ENCODE measurements at places on chromosomes 5 and 9.
A peak's percentile ranks its signal among the peaks of the same experiment; 100 is the strongest.

GRCh38 chr9:31347082-31347617 lies 1037.3 kb upstream of the ACO1 start:
- no peaks in the 10 kb centered on the region for H3K27me3 ChIP-seq
- no peak overlapping the region for H3K27ac ChIP-seq
- H3K4me3 ChIP-seq, result no peak overlapping the region
- no peaks in the 10 kb centered on the region for H3K4me1 ChIP-seq

GRCh38 chr9:123049589-123050222 lies 16.2 kb downstream of the GPR21 start:
- H3K36me3 ChIP-seq, result no peaks in the 10 kb centered on the region
- no peaks in the 10 kb centered on the region for H3K27me3 ChIP-seq
- H3K27ac ChIP-seq, result peak overlapping the region; percentile 77
- H3K4me1 ChIP-seq, result peaks cover 61% of the 10 kb centered on the region

GRCh38 chr9:99820685-99821395 lies 845 bp upstream of the NR4A3 start:
- peaks cover 13% of the 10 kb centered on the region for H3K4me1 ChIP-seq
- H3K36me3 ChIP-seq, result no peaks in the 10 kb centered on the region
- DNase-seq, result peak; percentile 49

DNA sequence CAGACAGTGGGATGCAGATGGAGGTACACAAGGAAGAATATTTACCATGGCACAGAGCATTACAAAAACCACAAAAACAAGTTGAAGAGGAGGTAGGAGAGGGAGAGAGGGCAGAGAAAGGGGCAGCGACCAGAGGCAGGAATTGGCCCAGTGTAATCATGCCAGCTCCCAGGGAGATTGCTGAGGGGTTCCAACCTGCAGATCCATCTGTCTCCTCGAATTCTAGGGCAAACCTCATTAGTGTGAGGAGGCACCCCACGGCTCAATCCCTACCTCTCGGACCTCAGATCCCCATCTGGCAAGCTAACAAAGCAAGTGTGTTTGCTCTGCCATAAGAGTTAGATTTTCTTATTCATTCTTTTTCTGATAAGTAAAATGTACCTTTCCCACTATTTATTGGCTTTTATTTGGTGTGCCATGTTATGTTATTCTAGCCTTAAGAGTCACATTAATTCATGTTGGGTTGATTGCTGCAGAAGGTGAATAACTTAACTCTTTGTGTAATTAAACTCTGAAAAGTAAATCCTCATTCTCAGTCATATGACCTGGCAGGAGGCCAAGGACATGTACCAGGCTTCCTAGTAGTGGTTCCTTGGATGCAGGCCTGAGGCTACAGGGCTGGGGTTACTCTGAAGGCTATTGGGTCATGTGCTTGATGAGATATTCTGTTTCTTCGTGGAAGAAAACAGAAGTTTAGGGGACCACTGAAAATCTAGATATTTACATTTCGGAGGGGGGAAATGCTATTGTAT lies 315.2 kb upstream of the ATP10B start:
- no peaks in the 10 kb centered on the region for H3K27me3 ChIP-seq
- H3K36me3 ChIP-seq, result no peaks in the 10 kb centered on the region
- no peak overlapping the region for H3K4me3 ChIP-seq
- H3K27ac ChIP-seq, result no peak overlapping the region
- no peak for DNase-seq
- H3K4me1 ChIP-seq, result no peaks in the 10 kb centered on the region

DNA sequence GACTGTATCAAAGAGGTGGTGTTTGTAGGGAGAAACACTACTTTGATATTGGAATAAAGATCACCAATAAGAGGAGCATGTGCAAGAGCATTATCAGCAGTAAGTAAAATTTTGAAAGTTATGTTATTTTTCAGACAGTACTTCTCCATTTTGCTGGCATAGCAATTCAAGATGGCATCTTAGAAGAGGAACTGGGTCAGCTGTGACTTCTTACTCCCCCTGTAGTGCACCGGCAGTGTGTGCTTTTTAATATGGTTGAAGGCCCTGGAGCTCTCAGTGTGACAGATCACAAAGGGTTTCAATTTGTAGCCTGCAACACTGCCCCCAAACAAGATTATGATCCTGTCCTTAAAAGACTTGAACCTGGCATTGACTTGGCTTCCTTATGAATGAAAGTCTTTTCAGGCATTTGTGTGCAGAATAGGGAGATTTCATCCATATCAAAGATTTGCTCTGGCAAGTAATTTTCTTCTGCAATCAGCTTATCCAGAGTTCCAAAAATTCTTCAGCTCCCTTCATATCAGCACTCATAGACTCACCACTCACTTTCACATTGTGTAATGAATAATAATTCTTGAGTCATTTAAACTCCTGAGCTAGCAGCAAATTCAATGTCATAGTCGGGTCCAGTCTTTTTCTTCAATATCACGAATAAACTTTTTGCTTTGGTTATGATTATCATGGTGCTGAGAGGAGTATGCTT lies 105.7 kb upstream of the MAMDC2 start:
- H3K27ac ChIP-seq, result no peak overlapping the region
- H3K27me3 ChIP-seq, result no peaks in the 10 kb centered on the region
- H3K4me1 ChIP-seq, result no peaks in the 10 kb centered on the region

DNA sequence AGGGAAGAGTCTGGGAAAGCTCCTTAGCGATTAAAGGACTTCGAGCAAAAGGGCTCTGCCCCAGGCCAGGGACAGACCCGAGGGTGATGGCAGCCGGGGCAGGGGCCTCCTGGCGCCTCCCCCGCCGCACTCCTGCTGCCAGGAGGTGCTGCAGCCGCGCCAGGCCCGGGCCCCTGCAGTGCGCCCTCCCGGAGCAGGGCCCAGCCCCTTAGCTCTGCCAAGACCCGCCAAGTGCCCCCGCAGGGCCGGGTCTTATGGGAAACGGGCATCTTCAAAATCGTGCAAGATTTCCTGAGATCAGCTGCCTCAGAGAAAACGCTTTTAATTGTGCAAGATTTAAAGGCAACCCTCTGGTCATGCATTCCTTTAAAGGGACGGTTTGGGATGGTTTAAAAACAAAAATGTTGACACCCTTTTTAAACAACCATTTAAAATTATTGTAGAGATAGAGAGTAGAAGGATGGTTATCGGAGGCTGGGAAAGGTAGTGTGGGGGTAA lies 52.4 kb downstream of the CDC14B start:
- DNase-seq, result no peak
- no peaks in the 10 kb centered on the region for H3K36me3 ChIP-seq
- H3K4me3 ChIP-seq, result peak overlapping the region; percentile 92
- H3K27ac ChIP-seq, result peak overlapping the region; percentile 96

GRCh38 chr5:63141591-63141990 lies 563.0 kb downstream of the LRRC70 start:
- no peak overlapping the region for H3K27ac ChIP-seq
- H3K4me1 ChIP-seq, result peaks cover 7% of the 10 kb centered on the region
- H3K27me3 ChIP-seq, result no peaks in the 10 kb centered on the region

DNA sequence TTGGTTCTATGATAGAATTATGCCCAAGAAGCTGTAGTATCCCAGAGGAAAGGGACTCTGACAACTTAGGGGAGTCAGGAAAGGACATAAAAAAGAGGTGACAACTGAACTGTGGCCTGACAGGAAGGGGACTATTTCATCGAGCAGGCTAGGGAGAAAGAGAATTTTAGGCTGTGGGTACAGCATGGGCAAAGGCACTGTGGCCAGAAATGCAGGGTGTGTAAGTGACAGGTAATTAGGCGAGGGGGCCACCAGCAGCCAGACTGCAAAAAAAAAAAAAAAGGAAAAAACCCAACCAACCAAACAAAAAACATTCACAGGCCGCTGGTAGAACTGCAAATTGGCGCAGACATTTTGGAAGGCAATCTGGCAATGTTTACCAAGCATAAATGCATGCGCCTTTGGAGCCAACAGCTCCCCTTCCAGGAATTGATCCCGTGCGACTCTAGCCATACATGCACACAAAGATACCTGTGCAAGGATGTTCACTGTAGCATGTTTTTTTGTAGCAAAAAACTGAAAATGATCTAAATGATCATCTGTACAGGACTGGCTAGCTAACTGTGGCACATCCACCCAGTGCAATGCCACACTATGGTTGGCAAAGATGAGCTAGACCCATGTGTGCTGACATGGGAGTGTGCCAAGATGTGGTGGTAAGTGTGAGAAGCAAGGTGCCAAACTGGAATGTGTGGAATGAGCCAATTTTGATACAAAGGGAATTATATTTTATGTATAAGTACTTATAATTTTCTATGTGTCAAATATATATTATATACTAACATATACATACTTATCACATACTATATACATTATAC lies 1.1 kb downstream of the EIF4E1B start:
- H3K27ac ChIP-seq, result no peak overlapping the region
- H3K4me1 ChIP-seq, result peaks cover 17% of the 10 kb centered on the region
- no peaks in the 10 kb centered on the region for H3K36me3 ChIP-seq

DNA sequence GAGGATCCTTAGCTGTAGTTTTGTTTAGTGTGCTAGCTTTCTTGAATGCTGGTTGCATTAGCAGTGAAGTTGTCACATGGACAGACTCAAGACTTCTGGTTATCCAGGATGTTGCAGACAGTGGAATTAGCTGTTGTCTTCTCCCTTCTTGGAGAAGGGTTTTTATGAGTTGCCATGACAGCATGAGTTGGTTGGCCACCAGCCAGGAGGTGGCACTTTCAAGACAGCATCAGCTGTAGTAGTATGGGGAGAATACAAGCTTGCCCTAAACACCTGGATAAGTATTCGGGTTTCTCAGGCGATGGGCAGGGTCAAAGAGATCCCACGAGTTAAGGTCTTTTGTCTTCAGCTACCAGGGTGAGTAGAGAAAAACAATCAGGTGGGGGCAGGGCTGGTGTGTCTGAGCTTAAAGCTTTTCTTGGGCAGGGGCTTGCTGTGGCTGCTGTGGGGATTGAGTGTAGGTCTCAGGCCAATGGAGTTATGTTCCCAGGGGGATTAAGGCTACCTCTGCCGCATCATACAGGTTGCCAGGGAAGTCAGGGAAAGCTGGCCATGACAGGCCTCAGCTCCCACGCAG lies 7.7 kb upstream of the C5orf47 start:
- no peak for DNase-seq
- no peaks in the 10 kb centered on the region for H3K4me1 ChIP-seq
- H3K36me3 ChIP-seq, result no peaks in the 10 kb centered on the region
- no peak overlapping the region for H3K27ac ChIP-seq

DNA sequence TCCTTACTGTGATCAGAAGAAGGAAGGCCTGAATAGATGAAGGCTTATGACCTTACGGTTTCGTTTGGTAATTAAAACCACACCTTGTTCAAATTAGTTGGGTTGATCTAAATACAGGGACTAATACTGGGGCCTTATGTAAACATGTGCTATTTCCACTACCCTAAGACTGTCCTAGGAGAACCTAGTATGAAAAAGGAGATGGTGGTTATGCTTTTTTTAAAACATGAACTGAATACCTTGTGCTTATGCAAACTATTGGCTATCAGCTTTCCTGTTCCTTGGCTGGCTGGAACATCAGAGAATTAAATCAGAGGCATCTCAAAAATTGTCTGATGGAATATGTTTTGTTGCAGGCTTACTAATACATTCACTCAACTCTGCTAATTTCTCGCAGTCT lies 3.9 kb downstream of the MYOT start:
- DNase-seq, result no peak
- H3K27me3 ChIP-seq, result no peaks in the 10 kb centered on the region
- H3K4me1 ChIP-seq, result no peaks in the 10 kb centered on the region
- H3K36me3 ChIP-seq, result no peaks in the 10 kb centered on the region
- H3K4me3 ChIP-seq, result no peak overlapping the region

Data from thoracic aorta (tissue), 2 donors.